Gastroesophageal sphincter (tissue), 4 donors: ENCODE measurements at places on chromosomes 12 and 14.

DNA sequence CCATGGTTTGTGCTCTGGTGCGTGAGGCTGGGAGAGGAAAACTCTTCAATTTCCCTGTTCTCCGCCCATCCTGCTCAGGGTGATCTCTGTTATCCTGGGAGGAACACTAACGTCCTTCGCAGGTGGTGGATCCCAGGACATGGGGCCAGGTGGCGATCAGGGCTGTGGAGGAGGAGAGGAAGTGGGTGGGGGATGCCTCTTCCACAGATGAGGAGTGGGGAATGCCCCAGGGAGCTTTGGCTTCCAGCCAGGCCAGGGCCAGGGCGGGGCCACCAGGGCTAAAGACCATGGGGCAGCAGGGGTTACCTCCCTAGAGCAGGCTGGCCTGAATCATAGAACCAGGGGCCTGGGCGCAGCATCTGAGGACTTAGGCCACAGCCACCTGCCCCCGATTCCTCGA lies 3.3 kb upstream of the KRT75 start:
- no peak for ATAC-seq

DNA sequence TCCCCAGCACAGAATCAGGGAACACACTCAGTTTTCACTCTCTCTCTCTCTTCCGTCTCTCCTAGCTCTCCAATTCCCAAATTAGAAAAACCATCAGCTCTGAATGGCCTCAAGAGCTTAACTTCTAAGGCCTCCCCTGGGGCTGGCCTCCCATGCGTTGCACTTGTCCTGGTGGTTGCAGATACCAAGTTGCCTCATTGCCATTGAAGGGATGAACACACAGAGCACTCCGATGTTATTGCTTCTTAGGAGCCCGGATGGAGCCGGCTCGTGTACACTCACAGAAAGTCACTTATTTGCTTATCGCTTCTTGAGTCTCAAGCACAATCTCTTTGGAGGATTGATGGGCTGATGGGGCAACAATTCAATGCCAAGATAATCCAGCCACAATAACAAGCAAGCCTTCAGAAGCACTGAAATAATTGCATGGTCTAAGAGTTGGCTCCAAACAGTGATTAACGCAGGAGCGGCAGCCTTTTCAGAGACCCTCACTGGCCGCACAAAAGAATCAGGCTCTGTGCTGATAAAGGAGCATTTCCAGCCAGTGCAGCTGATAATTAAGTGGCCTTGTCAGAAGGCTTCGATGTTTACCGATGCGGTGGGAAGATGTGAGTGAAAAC lies 175.8 kb upstream of the TMEM132C start:
- ATAC-seq: no peak

- no peak for ATAC-seq
Measured at GRCh38 chr14:59032826-59033225, 155.6 kb upstream of the DAAM1 start.

DNA sequence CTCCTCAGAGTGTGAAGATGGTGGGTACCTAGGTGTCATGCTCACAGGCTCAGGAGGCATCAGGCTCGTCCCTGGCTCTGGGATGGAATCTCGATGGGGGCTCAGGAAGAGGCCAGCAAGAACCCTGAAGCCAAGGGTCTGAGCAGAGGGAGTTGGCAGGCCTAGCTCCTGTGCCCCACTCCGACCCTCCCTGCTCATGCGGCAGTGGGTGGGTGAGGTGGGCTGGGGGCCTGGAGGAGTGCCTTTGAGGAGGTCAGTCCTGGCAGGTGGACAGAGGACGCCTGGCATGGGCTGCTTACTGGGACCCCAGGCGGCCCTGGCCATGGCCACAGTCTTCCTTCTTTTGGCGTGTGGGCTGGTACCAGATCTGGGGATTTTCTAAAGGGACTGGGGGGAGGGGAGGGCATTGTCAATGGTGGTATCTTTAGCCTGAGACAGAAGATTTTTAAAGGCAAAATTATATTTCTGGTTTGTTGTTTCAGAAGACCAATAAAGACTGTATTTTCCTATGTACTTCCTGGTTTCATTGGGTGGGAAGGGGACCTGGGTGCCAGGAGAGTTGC lies 16.0 kb downstream of the LRTM2 start:
- ATAC-seq: no peak

DNA sequence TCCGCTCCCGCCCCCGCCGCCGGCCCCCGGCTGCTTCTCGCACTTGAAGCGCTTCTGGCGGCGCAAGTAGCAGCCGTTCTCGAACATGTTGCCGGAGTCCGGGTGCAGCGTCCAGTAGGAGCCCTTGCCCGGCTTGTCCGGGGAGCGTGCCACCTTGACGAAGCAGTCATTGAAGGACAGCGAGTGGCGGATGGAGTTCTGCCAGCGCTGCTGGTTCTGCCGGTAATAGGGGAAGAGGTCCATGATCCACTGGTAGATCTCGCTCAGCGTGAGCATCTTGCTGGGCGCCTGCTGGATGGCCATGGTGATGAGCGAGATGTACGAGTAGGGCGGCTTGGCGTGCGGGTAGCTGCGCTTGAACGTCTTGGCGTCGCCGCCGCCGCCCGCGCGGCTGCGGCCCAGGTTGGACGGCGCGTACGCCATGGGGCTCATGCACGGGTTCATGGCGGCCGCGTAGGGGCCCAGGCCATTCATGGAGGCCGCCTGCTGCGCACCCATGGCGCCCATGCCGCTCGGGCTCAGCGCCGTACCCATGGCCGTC lies 3.0 kb downstream of the FOXA1 start:
- ATAC-seq: no peak

GRCh38 chr14:100403105-100403504 lies 80.0 kb downstream of the SLC25A47 start:
- no peak for ATAC-seq

DNA sequence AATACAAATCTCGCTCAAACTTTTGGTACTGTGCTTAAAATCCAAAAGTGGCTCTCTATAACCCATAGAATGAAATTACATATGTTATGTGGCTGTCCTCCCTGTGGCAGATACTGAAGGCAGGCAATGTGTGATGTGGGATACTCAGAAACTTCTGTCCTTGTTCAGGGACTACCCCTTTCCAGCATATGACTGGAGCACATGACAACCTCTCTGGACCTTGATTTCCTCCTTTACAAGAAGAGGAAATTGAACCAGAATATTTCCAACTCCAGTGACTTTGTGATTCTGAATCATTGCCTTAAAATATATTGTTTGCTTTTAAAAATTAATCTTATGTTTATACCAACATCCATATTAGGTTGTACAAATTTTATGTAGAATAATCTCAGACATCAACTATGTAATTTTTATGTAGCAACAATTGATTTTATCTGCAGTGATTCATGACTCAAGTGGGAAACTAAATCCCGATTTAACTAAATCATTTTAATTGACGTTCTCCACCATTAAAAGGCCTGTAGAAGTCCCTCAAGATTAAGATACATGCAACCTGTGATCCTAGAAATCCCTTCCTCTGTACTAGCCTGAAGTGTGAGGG lies 162.4 kb downstream of the AKAP6 start:
- no peak for ATAC-seq

DNA sequence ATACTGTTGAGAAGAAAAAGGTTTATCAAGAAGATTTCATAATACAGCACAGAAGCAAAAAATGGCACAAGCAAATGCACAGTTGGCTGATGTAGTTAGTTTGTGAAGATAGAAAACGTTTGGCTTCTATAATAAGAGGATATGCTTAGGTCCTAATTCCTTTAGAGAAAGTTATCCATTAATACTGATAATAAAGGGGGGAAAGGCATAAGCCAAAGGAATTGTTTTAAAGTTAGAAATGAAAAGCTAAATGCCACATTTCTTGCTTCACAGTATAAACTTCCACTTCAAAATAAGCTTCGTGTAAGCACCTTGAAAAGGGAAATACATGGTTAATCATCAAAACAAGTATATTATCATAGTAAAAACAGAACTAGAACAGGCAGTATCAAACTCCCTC lies 12.4 kb downstream of the LMO3 start:
- no peak for ATAC-seq

DNA sequence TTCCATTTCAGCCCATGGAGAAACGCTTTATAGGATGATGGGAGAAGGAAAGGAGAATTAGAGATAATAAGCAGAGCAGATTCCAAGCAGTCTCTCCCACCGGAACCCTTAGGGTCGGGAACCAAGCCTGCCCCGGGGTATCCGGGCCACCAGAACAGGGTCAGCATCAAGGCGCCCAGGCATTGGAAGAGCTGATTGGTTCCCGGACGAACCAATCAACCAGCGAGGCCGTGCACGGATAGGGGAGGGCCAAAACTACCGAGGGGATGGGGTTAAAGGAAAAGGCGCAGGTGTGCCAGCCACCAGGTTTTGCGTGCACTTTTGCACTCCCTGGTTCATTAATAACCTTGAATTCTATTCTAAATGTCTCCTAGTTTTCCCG lies 1.7 kb downstream of the PPM1H start:
- ATAC-seq: no peak

GRCh38 chr14:96363751-96364336 lies 518 bp downstream of the GSKIP start:
- peak; percentile 18 for ATAC-seq

DNA sequence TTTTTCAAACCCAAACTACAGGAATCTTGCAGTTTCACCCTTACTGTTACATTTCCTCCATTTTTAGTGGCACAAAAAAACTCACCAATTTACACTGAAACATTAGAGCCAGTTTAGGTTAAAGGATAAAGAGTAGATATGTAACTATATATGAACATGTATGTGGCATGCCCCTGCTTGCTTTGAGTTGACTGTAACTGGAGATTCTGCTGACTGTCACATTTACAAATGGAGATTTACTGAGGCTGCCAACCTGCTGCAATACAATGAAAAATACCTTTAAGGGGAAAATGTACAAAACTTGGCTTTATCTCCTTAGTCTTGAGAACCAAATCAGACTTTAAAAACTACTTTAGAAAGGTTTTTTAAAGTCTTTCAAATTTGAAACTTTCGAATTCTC lies 28.3 kb downstream of the STON2 start:
- ATAC-seq: no peak

GRCh38 chr14:80927083-80927989 lies 14.2 kb downstream of the CEP128 start:
- no peak for ATAC-seq

- no peak for ATAC-seq
Measured at GRCh38 chr14:75499084-75499875, 23.0 kb upstream of the BATF start.

- ATAC-seq: no peak
Measured at GRCh38 chr12:92342574-92342973, 196.9 kb upstream of the BTG1 start.

DNA sequence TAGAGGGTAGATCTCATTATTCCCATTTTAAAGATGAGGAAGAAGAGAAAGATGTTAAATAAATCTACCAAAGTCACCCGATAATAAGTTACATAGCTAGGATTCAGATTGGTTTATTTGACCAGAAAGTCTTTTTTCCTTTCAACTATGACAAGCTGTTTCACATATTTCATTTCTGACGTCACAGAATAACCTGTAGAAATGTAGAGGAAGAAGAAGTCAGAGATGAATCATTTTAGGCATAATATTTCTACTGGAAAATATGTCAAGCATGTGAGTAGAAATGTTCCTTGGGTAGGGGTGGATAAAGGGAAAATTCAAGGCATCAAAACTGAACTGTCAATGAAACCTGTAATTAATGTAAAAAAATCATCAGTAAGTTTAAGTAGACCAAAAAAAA lies 107.0 kb downstream of the MGST1 start:
- ATAC-seq: no peak

GRCh38 chr12:6312529-6313325 lies 2.2 kb downstream of the PLEKHG6 start:
- ATAC-seq: peak; percentile 23

DNA sequence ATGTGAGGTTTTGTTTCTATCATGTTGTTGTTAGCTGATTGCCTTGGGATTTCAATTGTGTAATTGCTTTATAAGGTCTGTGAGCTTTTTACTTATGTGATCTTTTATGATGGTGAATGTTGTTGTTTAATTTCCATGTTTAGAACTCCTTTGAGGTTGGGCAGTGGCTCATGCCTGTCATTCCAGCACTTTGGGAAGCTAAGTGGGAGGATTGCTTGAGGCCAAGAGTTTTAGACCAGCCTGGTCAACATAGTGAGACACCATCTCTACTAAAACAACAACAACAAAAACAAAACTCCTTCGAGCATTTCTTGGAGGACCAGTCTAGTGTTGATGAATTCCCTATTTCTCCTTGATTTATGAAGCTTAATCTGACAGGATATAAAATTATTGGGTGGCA lies 102.1 kb upstream of the PMCH start:
- no peak for ATAC-seq

- no peak for ATAC-seq
Measured at GRCh38 chr14:93792391-93792790, 4.1 kb upstream of the PRIMA1 start.
